Stimulated activated naive CD4-positive, alpha-beta T cell (primary cell): ENCODE measurements at places on chromosomes 7 and 10.

DNA sequence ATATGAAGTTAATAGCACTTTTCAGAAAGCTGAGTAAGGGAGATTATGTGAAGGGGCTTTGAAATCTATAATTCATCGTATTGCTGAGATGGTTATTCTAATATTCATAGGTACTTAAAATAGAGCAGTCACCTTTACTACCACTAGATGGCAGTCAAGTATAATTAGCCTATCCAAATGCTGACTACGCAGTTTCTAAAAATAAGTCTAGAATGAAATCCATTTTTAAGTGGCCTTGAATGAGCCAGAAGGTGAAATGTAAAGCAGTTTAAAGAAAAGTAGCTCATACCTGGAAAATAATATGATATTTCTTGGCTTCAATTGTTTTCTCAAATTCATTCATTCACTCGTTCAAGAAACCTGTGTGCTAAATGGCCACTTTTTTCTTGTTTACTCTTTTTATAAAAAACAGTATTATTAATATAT is 1277.1 kb downstream of the GATA3 start:
- DNase-seq = no peak

GRCh38 chr7:80984619-80985018 is 65.8 kb upstream of the SEMA3C start:
- DNase-seq = no peak

DNA sequence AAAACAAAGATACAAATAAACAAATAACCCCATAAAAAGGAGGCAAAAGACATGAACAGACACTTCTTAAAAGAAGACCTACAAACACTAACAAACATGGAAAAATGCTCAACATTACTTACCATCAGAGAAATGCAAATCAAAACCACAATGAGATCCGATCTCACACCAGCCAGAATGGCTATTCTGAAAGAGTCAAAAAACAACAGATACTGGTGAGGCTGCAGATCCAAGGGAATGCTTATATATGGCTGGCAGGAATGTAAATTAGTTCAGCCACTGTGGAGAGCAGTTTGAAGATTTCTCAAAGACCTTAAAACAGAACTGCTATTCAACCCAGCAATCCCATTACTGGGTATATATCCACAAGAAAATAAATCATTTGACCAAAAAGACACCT is 80.4 kb upstream of the NRP1 start:
- DNase-seq = no peak

- no peak for DNase-seq
These were observed at the start of gene KIAA1549 for GRCh38 chr7:138981332-138982203. KIAA1549 (minus strand) TSS chr7:138981389; CDS start chr7:138981269, 120 bp downstream.

DNA sequence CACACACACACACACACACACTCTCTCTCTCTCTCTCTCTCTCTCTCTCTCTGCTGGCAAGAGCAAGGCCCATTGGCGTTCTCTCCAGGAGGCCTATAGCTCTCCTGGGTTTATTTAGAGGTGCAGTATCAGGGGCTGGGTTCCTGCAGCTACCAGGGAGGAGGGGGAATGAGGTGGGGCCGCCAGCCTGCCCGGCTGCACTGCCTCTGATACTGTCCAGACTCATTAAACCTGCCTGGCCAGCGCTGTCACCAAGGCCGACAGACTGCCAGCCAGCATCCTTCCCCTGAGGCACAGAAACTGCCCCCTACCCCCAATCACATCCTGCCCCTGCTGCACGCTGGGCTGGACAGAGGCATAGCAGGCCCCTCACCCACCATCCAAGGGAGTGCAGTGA is 4.3 kb downstream of the PRRT4 start:
- DNase-seq = no peak

- DNase-seq = no peak
These were observed at the start of gene FGF8 for GRCh38 chr10:101775273-101776160. FGF8 (minus strand) TSS chr10:101776114; CDS start chr10:101775900, 214 bp downstream.

DNA sequence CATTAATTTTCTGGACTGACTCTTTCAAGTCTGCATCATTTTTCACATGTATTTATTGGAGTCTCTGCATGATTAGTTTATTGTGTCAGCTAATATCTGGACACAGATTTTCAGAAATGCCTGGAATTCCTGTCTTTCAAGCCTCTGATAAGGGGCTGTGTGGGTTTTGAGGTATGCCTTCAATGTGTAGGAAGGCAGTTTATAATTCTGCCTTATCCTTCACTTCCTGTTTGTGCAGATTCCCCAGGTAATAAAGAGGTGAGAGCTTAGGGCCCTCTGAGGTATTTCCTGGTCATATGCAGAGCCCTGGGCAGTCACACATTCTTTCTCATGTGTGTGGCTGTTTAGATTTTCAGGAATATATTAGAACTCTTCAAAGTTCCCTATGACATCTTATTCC is 79.4 kb upstream of the PRKCQ start:
- no peak for DNase-seq

DNA sequence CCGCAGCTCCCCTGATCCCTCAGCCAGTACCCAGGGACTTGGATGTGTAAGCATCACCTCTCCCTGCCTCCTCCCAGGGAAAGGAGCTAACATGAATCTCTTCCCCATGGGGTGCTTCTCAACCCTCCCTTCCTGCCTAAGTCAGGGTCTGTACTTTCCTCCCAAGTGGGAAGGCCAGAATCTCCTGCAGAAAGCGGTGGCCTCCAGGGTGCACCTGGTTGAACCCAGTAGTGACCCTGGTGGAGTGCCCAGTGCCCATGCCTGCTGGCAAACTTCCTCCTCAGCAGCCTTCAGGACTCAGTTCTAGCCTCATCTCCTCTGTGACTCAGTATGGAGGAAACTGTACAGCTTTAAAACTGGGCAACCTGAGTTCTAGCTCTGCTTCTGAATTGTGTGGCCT is 2.8 kb upstream of the LOXL4 start:
- DNase-seq = no peak
